ENCODE measurements at places on chromosomes 5 and 9.

GRCh38 chr9:96299823-96300222, 2.2 kb downstream of the HSD17B3 start:
- DNase-seq: no peak
- no peaks in the 10 kb centered on the region for H3K27me3 ChIP-seq
- H3K36me3 ChIP-seq: no peaks in the 10 kb centered on the region
- no peak overlapping the region for H3K4me3 ChIP-seq

- no peaks in the 10 kb centered on the region for H3K36me3 ChIP-seq
- no peak overlapping the region for H3K27ac ChIP-seq
- H3K27me3 ChIP-seq: no peaks in the 10 kb centered on the region
- peak; percentile 26 for DNase-seq
- H3K4me1 ChIP-seq: no peaks in the 10 kb centered on the region
- no peak overlapping the region for H3K4me3 ChIP-seq
These were observed 23.1 kb downstream of the ZNF618 start for GRCh38 chr9:113899205-113899604.

- no peaks in the 10 kb centered on the region for H3K4me1 ChIP-seq
- no peak for DNase-seq
- H3K27ac ChIP-seq: no peak overlapping the region
- H3K27me3 ChIP-seq: no peaks in the 10 kb centered on the region
- no peaks in the 10 kb centered on the region for H3K36me3 ChIP-seq
- H3K4me3 ChIP-seq: no peak overlapping the region
These were observed 31.8 kb downstream of the PRELID2 start for GRCh38 chr5:145803112-145804004.

DNA sequence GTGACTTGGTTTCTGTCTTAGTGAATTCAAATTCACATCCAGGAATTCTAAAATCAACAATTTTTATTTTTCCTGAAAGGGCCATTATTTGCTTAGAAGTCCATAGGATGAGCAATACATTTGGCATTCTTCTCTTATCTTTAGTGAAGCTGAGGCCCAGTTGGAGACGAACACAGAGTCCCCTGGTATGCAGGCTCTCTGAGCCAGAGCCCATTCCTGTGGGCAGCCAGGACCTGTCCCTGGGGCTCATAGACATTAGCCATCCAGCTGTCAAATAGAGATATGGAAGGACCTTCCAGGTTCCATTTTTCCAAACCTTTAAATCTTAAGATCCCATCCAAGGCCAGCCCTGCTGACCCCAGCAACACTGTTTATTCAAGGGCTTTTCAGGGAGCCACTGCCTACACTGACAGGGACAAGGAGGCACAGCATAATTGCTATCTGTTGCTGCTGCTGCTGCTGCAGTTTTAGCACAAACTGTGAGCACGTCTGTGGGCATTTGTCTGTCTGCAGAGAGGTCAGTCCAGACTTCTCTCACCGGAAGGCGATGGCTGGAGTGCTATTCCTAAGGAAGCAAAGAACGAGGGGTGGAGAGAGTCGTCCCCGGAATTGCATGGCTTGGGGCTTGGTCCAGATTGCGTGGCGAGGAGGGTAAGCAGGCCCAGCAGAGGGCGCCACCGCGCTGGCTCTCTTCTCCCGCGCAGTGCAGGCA, 639.0 kb downstream of the CCDC171 start:
- DNase-seq: peak; percentile 89
- H3K4me1 ChIP-seq: peaks cover 39% of the 10 kb centered on the region
- no peaks in the 10 kb centered on the region for H3K36me3 ChIP-seq
- H3K4me3 ChIP-seq: no peak overlapping the region

DNA sequence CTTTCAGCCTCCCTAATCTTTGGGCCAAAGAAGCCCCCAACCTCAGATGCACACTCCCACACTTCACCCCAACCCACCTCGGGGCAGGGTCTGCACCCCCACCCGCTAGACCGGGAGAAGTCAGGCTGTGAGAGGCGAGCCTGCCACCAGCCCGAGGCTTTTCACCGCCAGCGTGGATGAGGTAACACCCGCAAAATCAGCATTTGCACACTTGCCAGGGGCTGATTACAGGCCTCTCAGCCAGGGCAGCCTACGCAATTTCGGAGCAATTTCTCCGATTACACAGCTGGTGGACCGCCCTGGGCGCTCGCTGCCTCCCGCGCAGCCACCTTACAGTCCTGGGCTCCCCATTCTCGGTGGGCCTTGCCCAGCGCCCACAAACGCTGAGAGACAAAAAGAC, 68.5 kb downstream of the FOXD1 start:
- H3K4me1 ChIP-seq: peaks cover 14% of the 10 kb centered on the region
- no peak overlapping the region for H3K4me3 ChIP-seq
- DNase-seq: no peak
- H3K27me3 ChIP-seq: peaks cover 43% of the 10 kb centered on the region
- H3K36me3 ChIP-seq: no peaks in the 10 kb centered on the region

- no peak for DNase-seq
- H3K27me3 ChIP-seq: no peaks in the 10 kb centered on the region
- H3K4me1 ChIP-seq: no peaks in the 10 kb centered on the region
- H3K27ac ChIP-seq: no peak overlapping the region
These were observed 85.9 kb upstream of the FAM120A start for GRCh38 chr9:93365427-93366118.

GRCh38 chr9:122158202-122158601, 1.4 kb downstream of the NDUFA8 start:
- H3K36me3 ChIP-seq: no peaks in the 10 kb centered on the region
- H3K4me1 ChIP-seq: peaks cover 34% of the 10 kb centered on the region
- no peak overlapping the region for H3K4me3 ChIP-seq
- no peak for DNase-seq
- H3K27me3 ChIP-seq: no peaks in the 10 kb centered on the region

DNA sequence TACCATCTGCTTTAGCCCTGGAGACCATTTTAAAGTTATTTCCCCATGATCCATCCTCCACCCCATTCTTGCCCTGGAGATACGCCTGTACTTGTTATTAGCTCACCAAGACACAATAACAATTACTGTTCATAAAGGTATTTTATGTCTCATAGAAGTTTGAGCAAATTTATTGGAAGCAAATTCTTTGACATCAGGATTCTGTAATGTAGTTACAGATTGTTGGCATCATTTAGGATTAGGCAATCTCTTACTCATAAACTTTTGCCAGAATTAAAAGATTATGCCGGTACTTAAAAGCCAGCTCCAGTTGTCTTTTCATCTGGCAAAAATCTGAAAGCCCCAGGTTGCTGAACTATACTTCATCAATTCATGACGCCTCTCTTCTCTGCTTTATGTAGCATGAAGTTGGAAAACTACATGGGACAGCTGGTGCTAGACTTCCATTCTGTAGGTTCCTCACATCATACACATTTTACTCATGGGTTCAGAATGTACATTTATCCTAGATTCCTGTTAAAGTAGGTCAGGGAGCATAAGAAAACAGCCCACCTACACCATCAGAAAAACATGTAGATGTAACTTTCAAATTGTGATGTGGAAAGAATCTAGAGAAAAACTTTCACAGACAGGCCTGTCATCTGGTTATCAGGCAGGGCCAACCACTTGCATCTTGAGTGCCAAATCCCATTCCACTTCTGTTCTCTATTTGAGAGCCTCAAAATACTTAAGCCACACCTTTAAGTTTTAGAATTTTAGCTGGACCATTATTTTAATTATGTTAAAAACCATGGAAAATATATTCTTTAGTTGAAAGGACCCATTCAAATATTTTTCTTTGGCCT, 14.0 kb downstream of the ATP10B start:
- H3K4me1 ChIP-seq: no peaks in the 10 kb centered on the region
- H3K27ac ChIP-seq: no peak overlapping the region
- no peaks in the 10 kb centered on the region for H3K36me3 ChIP-seq

- no peak overlapping the region for H3K27ac ChIP-seq
- no peaks in the 10 kb centered on the region for H3K27me3 ChIP-seq
- peaks cover 10% of the 10 kb centered on the region for H3K4me1 ChIP-seq
- H3K36me3 ChIP-seq: no peaks in the 10 kb centered on the region
- no peak overlapping the region for H3K4me3 ChIP-seq
These were observed 73.8 kb downstream of the NRG2 start for GRCh38 chr5:139969318-139969717.

- peaks cover 26% of the 10 kb centered on the region for H3K4me1 ChIP-seq
- no peak for DNase-seq
- H3K4me3 ChIP-seq: no peak overlapping the region
- H3K27ac ChIP-seq: peak overlapping the region; percentile 46
- H3K36me3 ChIP-seq: no peaks in the 10 kb centered on the region
These were observed 87.1 kb downstream of the CEMIP2 start for GRCh38 chr9:71681104-71681707.

- DNase-seq: no peak
- H3K4me1 ChIP-seq: no peaks in the 10 kb centered on the region
- H3K27ac ChIP-seq: no peak overlapping the region
- H3K27me3 ChIP-seq: peaks cover 51% of the 10 kb centered on the region
- no peaks in the 10 kb centered on the region for H3K36me3 ChIP-seq
- H3K4me3 ChIP-seq: no peak overlapping the region
These were observed 7.5 kb downstream of the ADAMTS13 start for GRCh38 chr9:133429641-133430161.

GRCh38 chr5:148951612-148952011, 111.2 kb downstream of the SH3TC2 start:
- no peaks in the 10 kb centered on the region for H3K36me3 ChIP-seq
- no peaks in the 10 kb centered on the region for H3K27me3 ChIP-seq
- no peak overlapping the region for H3K4me3 ChIP-seq
- no peak overlapping the region for H3K27ac ChIP-seq
- H3K4me1 ChIP-seq: peaks cover 17% of the 10 kb centered on the region
- DNase-seq: peak; percentile 10

- no peaks in the 10 kb centered on the region for H3K27me3 ChIP-seq
- no peak overlapping the region for H3K4me3 ChIP-seq
- DNase-seq: no peak
- H3K27ac ChIP-seq: no peak overlapping the region
- no peaks in the 10 kb centered on the region for H3K36me3 ChIP-seq
These were observed 16.5 kb upstream of the FBXL7 start for GRCh38 chr5:15483351-15484097.

DNA sequence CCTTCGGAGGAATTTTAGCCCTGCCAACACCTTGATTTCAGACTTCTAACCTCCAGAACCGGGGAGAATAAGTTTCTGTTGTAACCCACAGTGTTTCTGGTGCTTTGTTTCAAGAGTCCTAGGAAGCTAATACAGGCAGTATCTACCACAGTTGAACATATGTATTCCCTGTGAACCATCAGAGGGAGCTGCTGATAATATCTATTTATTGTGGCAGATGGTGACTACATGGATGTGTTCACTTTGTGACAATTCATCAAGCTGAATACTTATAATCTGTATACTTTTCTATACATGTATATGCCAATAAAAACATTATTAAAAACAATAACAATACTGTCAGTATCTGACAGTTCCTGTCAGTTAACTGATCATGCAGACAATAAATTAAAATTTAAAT, 137.2 kb upstream of the GNA14 start:
- H3K4me3 ChIP-seq: no peak overlapping the region
- H3K27ac ChIP-seq: no peak overlapping the region
- H3K27me3 ChIP-seq: no peaks in the 10 kb centered on the region
- peaks cover 13% of the 10 kb centered on the region for H3K4me1 ChIP-seq
- peaks cover 8% of the 10 kb centered on the region for H3K36me3 ChIP-seq

DNA sequence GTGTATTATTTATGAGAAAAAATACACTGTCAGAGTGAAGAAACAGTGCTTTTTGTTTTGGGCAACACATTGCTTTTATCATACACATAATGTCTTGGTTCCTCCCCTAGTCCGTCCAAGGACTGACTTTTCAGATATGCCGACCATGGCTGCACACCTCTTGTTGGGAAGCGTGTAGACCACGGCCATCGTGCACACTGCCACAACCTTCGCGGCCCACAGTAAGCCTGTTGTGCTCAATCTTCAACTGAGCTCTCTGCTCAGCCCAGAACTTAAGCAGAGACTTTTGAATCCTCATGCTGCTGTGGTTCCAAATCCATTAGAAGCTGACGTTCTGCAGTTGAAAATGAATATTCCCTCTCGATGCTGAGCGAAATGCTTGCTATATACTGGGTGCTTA, 157.6 kb upstream of the IRX2 start:
- H3K4me3 ChIP-seq: no peak overlapping the region
- H3K36me3 ChIP-seq: no peaks in the 10 kb centered on the region
- H3K27ac ChIP-seq: no peak overlapping the region
- no peaks in the 10 kb centered on the region for H3K4me1 ChIP-seq

GRCh38 chr5:170632985-170633234, 129.1 kb downstream of the KCNIP1 start:
- H3K4me1 ChIP-seq: peaks cover 41% of the 10 kb centered on the region
- H3K27ac ChIP-seq: peak overlapping the region; percentile 87
- peak; percentile 87 for DNase-seq
- H3K27me3 ChIP-seq: no peaks in the 10 kb centered on the region

DNA sequence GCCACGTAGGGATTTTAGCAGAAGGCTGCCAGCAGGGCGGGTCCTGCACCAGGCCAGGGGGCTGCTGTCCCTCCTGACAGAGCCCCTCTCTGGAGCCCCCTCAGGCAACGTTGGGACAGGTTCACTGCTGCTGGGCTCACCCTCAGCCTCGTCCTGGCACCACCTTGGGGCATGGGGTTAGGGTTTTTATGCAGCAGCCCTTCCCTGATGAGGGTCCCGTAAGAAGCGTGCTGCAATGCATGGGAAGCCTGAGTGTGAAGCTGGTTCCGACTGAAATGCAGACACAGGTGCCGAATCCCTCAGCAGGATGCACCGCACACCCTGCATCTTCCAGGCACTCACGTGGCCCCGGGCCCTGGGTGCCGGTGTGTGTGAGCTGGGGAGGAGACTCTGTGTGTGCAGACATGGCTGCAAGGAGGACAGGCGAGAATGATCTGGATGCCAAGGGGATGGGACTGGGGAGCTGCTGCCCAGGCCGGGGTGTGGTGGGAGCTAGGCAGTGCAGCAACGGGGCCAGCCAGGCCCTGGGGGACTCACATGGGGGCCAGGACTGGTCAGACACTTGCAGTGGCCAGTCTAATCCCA, 27.1 kb downstream of the ZDHHC11B start:
- no peak overlapping the region for H3K4me3 ChIP-seq
- no peaks in the 10 kb centered on the region for H3K36me3 ChIP-seq
- H3K27ac ChIP-seq: peak overlapping the region; percentile 55

GRCh38 chr9:12697719-12698118, 4.5 kb downstream of the TYRP1 start:
- H3K4me3 ChIP-seq: no peak overlapping the region
- H3K36me3 ChIP-seq: no peaks in the 10 kb centered on the region
- no peaks in the 10 kb centered on the region for H3K27me3 ChIP-seq
- DNase-seq: no peak
- H3K4me1 ChIP-seq: no peaks in the 10 kb centered on the region

- H3K27me3 ChIP-seq: peaks cover 34% of the 10 kb centered on the region
- no peaks in the 10 kb centered on the region for H3K36me3 ChIP-seq
- H3K4me1 ChIP-seq: peaks cover 16% of the 10 kb centered on the region
These were observed 88.6 kb downstream of the LMX1B start for GRCh38 chr9:126702151-126703001.

- H3K36me3 ChIP-seq: no peaks in the 10 kb centered on the region
- no peaks in the 10 kb centered on the region for H3K4me1 ChIP-seq
- DNase-seq: no peak
- H3K27ac ChIP-seq: no peak overlapping the region
- no peak overlapping the region for H3K4me3 ChIP-seq
These were observed 463.1 kb downstream of the NR2F1-AS1 start for GRCh38 chr5:93117751-93118531.

GRCh38 chr5:63690546-63690945, 271.7 kb downstream of the HTR1A start:
- DNase-seq: no peak
- H3K27me3 ChIP-seq: no peaks in the 10 kb centered on the region
- H3K4me1 ChIP-seq: no peaks in the 10 kb centered on the region
- H3K27ac ChIP-seq: no peak overlapping the region
- H3K36me3 ChIP-seq: no peaks in the 10 kb centered on the region
- H3K4me3 ChIP-seq: no peak overlapping the region

Data from sigmoid colon (tissue), 7 donors.